ENCODE measurements at places on chromosomes 7 and 10. TPM values are rescaled to one million over a fixed set of nuclear protein-coding genes. Genes with fewer than 3 reads are reported as not detected.

The SND1 gene
- 263 TPM for total RNA-seq

The TSPAN13 gene
- 36.7 TPM for total RNA-seq

DNA sequence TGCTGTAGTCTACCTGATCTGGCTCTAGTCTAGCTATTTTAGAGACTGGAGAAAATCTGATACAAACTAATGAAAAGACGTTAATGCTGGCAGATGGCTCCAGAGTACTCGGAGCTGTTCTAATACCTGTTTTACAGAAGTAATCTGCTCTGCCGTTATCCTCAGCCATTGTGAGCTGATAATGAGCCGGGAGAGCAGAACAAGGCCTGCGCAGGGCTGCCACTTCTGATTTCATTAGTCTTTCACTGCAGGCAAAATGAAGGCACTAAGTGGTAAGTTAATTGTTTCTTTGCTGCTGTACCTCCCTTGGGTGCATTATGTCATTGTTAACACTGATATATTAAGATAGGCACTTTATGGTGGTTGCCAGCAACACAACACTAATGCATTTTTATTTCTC is 456.4 kb upstream of the PFKP start:
- DNase-seq, result no peak

- DNase-seq, result no peak
These were observed 221.2 kb downstream of the CCSER2 start for GRCh38 chr10:84549368-84550165.

GRCh38 chr10:30639946-30640786 is 10.6 kb upstream of the LYZL2 start:
- peak; percentile 52 for DNase-seq
